ENCODE measurements at places on chromosomes 3 and 15.

DNA sequence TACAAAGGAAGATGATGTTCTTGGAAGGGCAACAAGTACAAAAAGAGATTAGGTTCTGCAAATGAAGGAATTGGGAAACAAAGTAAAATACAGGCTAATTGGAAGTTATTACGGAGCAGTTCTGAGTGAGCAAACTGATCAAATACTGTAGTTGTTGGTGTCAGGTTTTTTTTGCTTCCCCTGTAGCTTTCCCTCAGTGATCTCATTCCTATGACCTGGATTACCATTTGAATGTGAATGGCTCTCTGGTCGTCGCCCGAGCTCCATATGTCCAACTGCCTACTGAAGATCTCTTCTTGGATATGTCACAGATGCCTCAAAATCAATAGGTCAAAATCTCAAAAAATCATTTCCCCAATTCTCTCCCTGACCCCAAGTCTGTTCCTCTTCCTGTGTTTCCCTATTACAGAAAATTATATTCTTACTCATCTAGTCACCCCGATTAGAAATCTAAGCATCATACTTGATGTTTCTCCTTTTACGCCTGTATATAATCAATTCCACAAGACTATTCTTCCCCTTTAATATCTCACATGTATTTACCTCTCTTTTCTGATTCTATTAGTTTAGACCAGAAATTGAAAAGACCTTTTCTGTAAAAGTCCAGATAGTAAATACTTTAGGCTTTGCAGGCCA lies 29.0 kb downstream of the GOLM2 start:
- DNase-seq: no peak

- DNase-seq: peak; percentile 39
These were observed 170.2 kb downstream of the KCNMB2 start for GRCh38 chr3:178706411-178706810.

- no peak for DNase-seq
These were observed 984.2 kb downstream of the SQOR start for GRCh38 chr15:46618984-46619383.

GRCh38 chr3:194399874-194400411 lies 877 bp upstream of the GP5 start:
- no peak for DNase-seq

DNA sequence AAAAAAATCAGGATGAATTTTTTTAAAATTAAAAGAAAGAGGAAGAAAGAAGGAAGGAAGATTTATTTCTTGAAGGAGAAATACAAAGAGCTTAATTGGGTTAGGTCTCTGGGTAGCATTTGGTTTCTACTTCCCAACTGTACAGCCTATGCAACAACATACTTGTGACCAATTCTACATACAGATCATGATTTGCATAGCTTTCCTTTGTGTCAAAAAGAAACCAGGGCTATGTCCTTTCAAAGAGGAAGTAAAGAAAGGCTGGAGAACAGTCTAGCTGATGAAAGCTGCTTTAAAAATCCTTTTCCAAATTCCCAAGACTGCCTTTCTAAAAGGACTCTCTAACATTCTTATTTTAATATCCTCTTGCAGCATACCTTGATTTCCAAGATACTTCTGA lies 6.1 kb upstream of the HGD start:
- no peak for DNase-seq

DNA sequence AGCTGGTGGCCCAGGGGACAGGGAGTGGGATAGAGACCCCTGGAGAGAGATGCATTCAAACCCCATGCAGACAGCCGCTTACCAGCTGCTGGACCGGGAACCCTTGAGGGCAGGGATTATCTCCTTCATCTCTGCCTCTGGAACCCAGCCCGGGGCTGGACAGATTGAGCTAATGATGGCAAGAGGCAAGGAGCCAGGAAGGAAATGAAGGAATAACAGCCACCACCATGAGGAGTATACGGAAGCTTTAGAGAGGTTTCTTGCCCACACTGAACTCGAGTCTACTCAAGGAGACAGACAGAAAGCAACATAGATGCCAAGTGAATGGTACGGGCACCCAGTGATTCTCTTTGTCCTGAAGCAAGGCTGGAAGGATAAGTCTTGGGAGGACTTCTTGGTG lies 23.2 kb downstream of the HAPLN3 start:
- DNase-seq: no peak

- DNase-seq: no peak
These were observed 283.6 kb upstream of the RARB start for GRCh38 chr3:25144430-25144829.

Data from foreskin keratinocyte (primary cell).